ENCODE measurements at places on chromosomes 2 and 18.
A peak's percentile ranks its signal among the peaks of the same experiment; 100 is the strongest.

GRCh38 chr2:112725545-112726457 is 5.0 kb downstream of the NT5DC4 start:
- no peak for DNase-seq

DNA sequence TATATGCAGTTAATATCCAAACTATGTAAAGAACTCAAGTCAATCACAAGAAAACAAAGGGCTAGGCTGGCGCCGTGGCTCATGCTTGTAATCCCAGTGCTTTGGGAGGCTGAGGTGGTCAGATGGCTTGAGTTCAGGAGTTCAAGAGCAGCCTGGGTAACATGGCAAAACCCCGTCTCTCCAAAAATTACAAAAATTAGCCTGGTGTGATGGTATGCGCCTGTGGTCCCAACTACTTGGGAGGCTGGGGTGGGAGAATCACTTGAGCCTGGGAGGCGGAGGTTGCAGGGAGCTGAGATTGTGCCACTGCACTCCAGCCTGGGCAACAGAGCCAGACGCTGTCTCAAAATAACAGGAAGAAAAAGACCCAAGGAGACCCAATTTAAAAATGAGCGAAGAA is 91.9 kb upstream of the ALKAL2 start:
- no peak for DNase-seq

- no peak for DNase-seq
Observed at GRCh38 chr2:195956725-195957124, 111.9 kb downstream of the DNAH7 start.

GRCh38 chr18:7592305-7593071 is 25.4 kb downstream of the PTPRM start:
- no peak for DNase-seq

DNA sequence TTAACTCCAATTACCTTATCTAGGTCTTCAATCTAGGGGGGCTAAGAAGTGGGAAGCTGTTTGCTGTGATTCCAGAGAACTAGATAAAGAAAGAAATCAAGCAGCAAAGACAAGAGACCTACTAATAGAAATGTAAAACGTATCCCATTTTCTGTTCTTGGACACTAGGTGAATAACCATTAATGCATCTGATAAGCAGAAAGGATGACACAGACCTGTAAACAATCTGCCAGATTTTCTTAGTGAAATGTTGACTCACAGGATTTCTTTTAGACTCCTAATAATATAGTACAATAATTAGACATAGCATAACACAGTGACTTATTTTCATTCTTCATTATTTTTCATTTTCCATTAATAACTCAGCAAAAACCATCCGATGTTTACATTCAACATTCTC is 1.3 kb downstream of the WDR35 start:
- DNase-seq, result no peak

GRCh38 chr2:105653302-105653701 is 91.4 kb upstream of the NCK2 start:
- DNase-seq, result no peak

GRCh38 chr2:66866331-66867062 is 431.6 kb downstream of the MEIS1 start:
- DNase-seq, result no peak

DNA sequence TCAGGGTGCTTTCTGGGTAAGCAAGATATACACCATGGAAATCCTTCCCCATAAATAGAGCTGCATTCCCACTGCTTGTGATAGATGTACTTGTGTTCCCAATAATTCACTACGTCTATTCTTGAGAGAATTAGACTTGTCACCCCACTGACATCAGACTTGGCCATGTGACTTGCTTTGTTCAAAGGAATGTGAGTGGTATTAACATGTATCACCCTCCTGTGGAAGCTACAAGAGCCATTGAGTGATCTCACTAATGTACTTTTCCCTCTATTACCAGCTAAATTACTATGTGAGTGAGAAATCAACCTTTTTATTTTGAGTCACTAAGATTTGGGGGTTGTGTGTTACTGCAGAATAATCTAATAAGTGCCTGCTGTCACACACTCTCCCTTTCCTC is 176.0 kb downstream of the CCDC178 start:
- no peak for DNase-seq

DNA sequence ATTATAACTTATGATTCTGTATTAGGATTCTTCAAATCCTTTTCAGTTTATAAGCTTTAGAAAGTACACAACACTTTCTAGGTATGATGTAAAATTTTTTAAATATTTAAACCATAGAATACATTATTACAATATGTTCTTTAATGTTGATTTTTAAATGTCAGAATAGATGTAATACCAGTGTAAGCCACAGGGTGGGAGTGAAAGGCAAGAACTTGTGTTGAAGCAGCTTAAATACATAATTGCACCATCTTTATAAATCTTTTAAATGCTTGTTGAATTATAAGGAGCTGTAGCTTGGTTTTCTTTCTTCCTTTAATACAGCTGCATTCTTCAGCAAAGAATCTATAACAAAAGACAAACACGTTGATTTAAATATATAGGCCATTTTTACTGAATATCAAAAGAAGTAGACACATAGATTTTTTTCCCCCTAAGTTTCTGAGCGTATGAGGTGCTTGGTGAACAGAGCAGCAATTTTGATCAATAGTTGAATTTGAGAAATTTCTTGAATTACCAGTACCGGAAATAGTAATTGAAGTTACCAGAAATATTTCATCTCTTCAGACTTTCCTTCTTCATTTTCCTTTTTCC is 63.0 kb downstream of the TANK start:
- DNase-seq, result peak; percentile 66

DNA sequence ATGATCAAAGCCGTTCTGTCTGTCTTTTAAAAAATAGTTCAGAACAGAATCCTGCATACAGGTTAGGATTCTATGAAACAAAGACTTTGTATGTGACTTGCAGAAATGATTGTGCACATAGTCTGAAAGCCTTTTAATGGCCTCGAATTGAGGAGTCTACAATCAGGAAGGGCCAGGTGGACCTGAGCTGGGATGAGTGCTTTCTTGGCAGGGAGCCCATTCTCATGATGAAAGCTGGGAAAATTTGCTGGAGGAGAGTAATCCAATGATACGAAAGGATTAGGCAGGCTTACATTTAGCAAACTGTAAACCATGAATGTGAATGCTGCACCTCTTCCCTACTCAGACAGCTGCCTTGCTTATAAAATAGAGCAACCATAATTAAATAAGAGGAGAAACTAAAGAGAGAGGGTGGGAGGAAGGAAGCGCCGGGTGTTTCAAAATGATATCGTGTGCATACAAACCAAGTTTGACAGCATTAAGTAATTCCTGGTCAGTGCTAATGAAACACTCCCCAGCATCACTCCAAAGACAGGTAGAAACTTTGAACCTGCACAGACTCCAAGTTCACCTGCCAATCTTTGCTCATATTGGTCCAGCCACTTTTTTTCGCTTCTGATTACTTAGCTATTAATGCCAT is 23.7 kb upstream of the CXCR4 start:
- no peak for DNase-seq
